ENCODE measurements at places on chromosomes 1 and 21. TPM values are rescaled to one million over a fixed set of nuclear protein-coding genes. Genes with fewer than 3 reads are reported as not detected.

Gene HES2
- total RNA-seq: 0.49 TPM

Gene OR2L13
- not detected for total RNA-seq

Gene RNF19B
- total RNA-seq: 10.9 TPM

Gene AMY1C
- not detected for total RNA-seq

Gene ACKR1
- total RNA-seq: 2.4 TPM

Gene C1QC
- not detected for total RNA-seq

Gene OR2C3
- not detected for total RNA-seq

Gene TMEM200B
- total RNA-seq: 11.6 TPM

Gene S100A12
- total RNA-seq: not detected

Gene PTGS2
- 71.5 TPM for total RNA-seq

Gene PTPN22
- total RNA-seq: not detected

Data from cardiac atrium fibroblast (primary cell).